Right lobe of liver (tissue), 6 donors: ENCODE measurements at places on chromosomes 5 and 9.

- H3K4me1 ChIP-seq = no peaks in the 10 kb centered on the region
- no peaks in the 10 kb centered on the region for H3K36me3 ChIP-seq
- H3K4me3 ChIP-seq = no peak overlapping the region
Measured at GRCh38 chr5:15483351-15484097, 16.5 kb upstream of the FBXL7 start.

DNA sequence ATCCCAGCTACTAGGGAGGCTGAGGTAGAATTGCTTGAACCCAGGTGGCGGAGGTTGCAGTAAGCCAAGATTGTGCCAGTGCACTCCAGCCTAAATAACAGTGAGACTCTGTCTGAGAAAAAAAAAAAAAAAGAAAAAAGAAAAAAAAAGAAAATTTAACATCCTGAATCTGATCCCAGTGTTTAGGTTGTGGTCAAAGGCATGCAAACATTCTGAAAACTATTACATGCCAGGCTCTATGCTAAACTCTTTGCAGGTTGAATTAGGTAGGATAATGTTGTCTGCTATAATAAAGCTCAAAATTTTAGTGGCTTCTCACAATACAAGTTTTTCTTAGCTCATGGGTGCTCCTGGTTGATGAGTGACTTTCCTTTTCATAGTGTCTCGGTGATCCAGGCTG, 367.4 kb downstream of the PSAT1 start:
- no peaks in the 10 kb centered on the region for H3K36me3 ChIP-seq
- no peaks in the 10 kb centered on the region for H3K4me1 ChIP-seq
- H3K27ac ChIP-seq = no peak overlapping the region
- H3K27me3 ChIP-seq = no peaks in the 10 kb centered on the region

DNA sequence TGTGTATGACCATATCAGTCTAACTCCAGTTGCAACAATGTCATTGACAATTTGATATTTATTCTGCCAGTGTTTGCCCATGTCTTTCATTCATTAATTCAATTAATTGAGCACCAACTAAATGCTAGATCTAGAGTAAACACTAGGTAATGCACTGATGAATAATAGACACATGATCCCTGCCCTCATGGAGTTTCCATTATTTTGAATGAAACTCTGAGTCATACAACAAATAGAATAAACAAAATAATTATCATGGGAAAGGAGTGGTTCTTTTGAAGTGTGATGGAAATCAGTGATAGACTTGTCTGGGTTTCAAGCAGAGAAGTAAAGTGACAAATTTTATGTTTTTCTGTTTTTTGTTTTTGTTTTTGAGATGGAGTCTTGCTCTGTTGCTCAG, 4.6 kb downstream of the ARHGEF37 start:
- DNase-seq = no peak
- H3K27me3 ChIP-seq = no peaks in the 10 kb centered on the region
- no peak overlapping the region for H3K27ac ChIP-seq
- H3K4me3 ChIP-seq = no peak overlapping the region

GRCh38 chr5:137891849-137892248, 2.6 kb downstream of the PKD2L2 start:
- H3K27me3 ChIP-seq = no peaks in the 10 kb centered on the region
- no peak overlapping the region for H3K4me3 ChIP-seq
- no peaks in the 10 kb centered on the region for H3K4me1 ChIP-seq
- no peak for DNase-seq
- H3K36me3 ChIP-seq = no peaks in the 10 kb centered on the region
- H3K27ac ChIP-seq = no peak overlapping the region

- no peak overlapping the region for H3K4me3 ChIP-seq
- H3K4me1 ChIP-seq = no peaks in the 10 kb centered on the region
- no peaks in the 10 kb centered on the region for H3K27me3 ChIP-seq
- no peak for DNase-seq
Measured at GRCh38 chr9:123495731-123496130, 139.7 kb downstream of the CRB2 start.

DNA sequence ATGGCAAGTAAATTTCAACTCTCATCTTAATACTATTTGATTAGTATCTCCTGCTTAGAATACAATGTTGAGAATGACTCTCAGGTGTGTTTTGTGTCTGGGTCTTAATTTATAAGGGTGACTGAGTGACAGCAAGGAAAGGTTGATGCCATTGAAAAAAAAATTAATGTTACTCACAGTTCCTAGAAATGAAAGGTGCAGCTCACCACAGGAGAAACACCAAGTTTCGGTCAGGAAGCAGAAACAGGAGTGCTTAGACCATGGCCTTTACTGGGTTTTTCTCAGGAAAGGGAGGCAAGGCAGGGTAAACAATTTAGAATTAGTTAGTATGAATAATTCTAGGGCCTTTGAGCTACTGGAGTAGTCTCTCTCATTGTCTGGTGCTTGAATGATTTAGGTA, 159.2 kb upstream of the C9orf72 start:
- H3K4me1 ChIP-seq = no peaks in the 10 kb centered on the region
- DNase-seq = no peak
- no peak overlapping the region for H3K27ac ChIP-seq
- H3K4me3 ChIP-seq = no peak overlapping the region

DNA sequence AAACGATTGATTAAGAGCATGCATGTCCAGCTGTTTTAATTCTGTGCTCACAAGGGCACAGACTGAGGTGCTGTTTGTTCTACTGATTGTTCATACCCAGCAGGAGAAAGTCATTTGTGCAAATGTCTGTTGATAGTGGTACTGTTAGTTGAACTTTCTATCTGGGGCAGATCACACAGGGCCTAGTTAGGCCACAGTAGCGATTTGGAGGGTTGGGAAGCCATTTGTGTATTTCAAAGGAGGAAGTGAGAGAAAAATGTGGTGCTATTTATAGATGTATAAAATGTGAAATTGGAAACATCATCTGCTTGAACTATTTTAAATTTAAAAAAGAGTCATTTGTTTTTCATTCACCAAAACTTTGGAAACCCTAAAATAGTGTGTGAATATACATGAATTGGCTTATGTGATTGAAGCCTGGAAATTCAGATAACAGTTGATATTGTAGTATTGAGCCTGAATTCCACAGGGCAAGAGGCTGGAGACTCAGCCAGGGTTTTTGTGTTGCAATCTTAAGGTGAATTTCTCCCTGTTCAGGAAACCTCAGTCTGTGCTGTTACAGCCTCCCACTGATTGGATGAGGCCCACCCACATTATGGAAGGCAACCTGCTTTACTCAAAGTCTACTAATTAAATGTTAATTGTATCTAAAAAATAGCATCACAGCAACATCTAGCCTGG, 162.0 kb upstream of the CDKN2B start:
- peaks cover 4% of the 10 kb centered on the region for H3K4me1 ChIP-seq
- H3K36me3 ChIP-seq = no peaks in the 10 kb centered on the region
- DNase-seq = no peak
- H3K27ac ChIP-seq = no peak overlapping the region
- no peaks in the 10 kb centered on the region for H3K27me3 ChIP-seq

DNA sequence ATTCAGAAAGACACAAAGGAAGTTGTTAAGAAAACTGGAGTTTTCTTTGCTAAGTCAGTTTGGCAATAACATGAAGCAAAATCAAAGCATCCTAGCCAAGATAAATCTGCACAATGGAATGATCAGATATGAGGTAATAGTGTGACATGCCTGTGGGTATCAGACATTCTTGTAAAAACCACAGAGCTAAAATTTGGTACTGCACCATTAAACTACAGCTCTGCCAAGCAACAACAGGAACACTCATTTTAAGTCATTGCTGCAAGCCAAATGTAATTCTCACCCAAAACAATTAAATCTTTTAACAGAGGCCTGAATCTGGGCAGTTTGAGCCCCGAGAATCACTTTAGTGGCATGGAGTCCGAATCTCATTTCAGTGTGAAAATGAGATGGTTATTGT, 96.6 kb downstream of the VCAN start:
- no peaks in the 10 kb centered on the region for H3K36me3 ChIP-seq
- peaks cover 7% of the 10 kb centered on the region for H3K4me1 ChIP-seq
- no peaks in the 10 kb centered on the region for H3K27me3 ChIP-seq
- H3K4me3 ChIP-seq = no peak overlapping the region
- H3K27ac ChIP-seq = no peak overlapping the region

DNA sequence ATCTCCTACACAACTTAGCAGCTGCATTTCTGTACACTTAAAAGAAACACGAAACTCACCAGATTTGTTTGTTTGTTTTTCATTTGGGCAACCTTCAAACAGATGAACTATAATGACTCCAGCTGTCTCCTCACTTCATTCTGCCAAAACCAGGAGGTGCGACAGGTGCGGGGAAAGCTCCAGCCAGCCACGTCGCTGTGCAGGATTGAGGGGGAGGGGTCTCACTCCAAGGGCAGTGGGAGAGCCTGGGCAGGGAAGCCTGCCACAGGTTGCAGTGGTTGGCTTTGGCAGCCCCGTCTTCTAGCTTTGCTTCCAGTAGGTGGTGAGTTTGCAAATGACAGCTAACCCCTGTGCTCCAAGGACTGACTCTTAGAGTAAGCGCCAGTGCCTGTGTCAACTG, 215.8 kb downstream of the CEMIP2 start:
- peak overlapping the region; percentile 14 for H3K4me3 ChIP-seq
- no peaks in the 10 kb centered on the region for H3K36me3 ChIP-seq
- H3K4me1 ChIP-seq = no peaks in the 10 kb centered on the region
- no peak overlapping the region for H3K27ac ChIP-seq

- H3K27ac ChIP-seq = no peak overlapping the region
- H3K27me3 ChIP-seq = no peaks in the 10 kb centered on the region
- no peak for DNase-seq
- peaks cover 35% of the 10 kb centered on the region for H3K4me1 ChIP-seq
Measured at GRCh38 chr9:27387722-27388121, 90.8 kb upstream of the EQTN start.

DNA sequence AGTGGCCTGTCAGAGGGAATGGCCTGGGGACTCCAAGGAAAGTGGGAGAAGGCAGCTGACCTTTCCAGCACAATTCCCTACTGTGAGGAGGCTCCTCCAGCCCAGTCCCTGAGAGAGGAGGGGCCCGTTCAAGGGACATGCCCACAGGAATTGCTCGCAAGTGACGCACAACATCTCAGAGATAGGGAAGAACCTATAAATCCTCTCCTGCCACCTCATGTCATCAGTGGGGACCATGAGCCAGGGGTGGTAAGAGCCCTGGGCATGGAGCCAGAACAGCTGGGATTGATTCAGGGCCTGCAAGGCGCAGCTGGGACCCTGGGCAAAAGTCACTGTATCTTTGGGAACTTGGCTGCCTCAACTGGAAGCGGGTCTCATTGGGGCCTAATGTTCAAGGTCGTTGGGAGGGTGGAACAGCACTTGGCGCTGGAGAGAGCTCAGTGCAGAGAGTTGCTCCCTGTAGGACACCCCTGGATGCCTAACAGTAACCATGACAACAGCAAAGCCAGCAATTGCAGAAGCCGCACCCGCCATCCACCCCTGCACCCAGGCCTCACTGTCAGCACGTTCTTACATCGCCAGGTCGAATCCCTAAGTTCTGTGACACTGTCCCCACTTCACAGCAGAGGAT, 41.3 kb upstream of the ORM1 start:
- H3K4me1 ChIP-seq = no peaks in the 10 kb centered on the region
- no peak overlapping the region for H3K27ac ChIP-seq
- DNase-seq = no peak
- no peak overlapping the region for H3K4me3 ChIP-seq
- no peaks in the 10 kb centered on the region for H3K27me3 ChIP-seq
- H3K36me3 ChIP-seq = no peaks in the 10 kb centered on the region

GRCh38 chr5:52015760-52016159, 632.5 kb downstream of the ISL1 start:
- no peak overlapping the region for H3K4me3 ChIP-seq
- no peak overlapping the region for H3K27ac ChIP-seq
- DNase-seq = no peak
- no peaks in the 10 kb centered on the region for H3K36me3 ChIP-seq
- H3K4me1 ChIP-seq = peaks cover 17% of the 10 kb centered on the region

GRCh38 chr5:98767581-98767980, 5.9 kb upstream of the RGMB start:
- H3K4me1 ChIP-seq = peaks cover 25% of the 10 kb centered on the region
- DNase-seq = no peak
- no peaks in the 10 kb centered on the region for H3K36me3 ChIP-seq
- no peak overlapping the region for H3K27ac ChIP-seq
